B cell (primary cell): ENCODE measurements at places on chromosomes 11 and 22.
A peak's percentile ranks its signal among the peaks of the same experiment; 100 is the strongest.

- DNase-seq: no peak
Observed at GRCh38 chr11:123308077-123308476, 113.0 kb upstream of the CLMP start.

DNA sequence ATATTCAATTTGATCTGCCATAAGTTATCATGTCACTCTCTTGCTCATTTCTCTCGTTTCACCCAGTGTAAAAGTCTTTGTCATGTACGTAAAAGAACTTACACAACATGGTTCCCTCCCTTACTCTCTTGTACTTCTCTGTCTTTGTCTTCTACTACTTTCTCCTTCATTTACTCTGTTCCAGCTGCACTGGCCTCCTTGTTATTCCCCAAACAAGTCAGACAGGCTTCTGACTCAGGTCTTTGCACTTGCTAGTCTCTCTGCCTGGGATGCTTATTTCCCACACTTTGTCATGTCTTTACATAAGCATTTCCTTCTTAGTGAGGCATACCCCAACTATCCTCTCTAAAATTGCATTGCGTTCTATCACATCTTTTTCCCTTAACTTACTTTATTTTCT, 117.3 kb downstream of the CYP2R1 start:
- no peak for DNase-seq

GRCh38 chr11:76656571-76657081, 13.9 kb downstream of the LRRC32 start:
- no peak for DNase-seq

GRCh38 chr22:46373921-46374662, 38.6 kb downstream of the TRMU start:
- peak; percentile 21 for DNase-seq

GRCh38 chr11:8354622-8355415, 91.1 kb upstream of the LMO1 start:
- DNase-seq: peak; percentile 23

GRCh38 chr11:57735619-57736298, 5.5 kb upstream of the SELENOH start:
- no peak for DNase-seq

DNA sequence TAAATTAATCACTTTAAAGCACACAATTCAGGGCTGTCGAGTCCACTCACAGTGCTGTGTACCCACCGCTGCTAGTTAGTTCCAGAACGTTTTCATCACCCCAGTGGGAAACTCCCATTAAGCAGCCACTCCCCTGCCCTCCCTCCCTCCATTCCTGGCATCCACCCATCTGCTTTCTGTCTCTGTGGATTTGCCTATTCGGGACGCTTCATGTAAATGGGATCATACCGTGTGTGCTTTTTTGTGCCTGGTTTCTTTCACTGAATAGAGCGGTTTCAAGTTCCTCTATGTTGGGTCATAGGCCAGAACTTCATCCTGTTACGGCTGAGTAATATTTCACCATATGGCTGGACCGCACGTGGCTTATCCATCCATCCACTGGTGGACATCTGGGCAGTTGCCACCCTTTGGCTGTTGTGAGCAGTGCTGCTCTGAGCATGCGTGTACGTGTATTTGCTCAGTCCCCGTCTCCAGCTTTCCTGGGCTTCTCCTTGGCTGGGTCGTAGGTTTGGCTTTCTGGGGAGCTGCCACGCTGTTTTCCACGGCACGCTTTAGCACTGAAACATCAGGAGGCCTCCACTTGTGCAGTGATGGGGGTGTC, 30.1 kb downstream of the ARHGAP8 start:
- DNase-seq: no peak

DNA sequence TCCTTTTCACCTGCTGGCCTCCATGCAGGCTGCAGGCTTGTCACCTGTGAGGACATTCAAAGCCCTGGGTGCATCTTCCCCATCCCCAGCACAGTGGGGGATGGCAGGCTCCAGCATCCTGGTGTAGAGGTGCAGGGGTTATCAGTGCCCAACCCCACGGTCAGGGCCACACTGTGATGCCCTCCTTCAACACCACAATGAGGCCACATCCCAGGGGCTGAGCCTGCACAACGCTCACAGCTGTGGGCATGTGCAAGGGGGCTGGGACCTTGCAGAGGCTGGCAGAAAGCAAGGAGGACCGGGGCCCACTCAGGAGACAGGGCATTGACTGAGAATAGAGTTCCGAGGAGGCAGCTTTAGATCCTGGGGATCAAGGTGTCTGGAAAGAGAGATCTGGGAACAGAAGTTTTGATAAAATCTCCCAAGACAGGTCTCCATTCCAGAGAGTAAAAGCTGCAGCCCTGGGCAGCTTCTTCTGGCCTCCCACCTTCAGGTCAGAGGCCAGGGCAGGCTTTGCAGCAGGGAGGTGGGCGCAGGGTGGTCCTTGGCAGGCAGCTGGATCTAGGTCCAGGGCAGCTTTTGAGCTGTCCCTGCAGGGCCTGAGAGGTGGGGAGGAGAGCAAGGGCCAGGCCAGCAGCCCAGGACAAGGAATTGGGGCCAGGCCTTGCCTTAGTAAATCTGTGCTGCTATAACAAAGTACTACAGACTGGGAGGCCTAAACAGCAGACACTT, 250.8 kb upstream of the B3GAT1 start:
- DNase-seq: no peak

- DNase-seq: peak; percentile 67
Observed at GRCh38 chr22:31272522-31273446, 19.5 kb downstream of the PIK3IP1 start.

DNA sequence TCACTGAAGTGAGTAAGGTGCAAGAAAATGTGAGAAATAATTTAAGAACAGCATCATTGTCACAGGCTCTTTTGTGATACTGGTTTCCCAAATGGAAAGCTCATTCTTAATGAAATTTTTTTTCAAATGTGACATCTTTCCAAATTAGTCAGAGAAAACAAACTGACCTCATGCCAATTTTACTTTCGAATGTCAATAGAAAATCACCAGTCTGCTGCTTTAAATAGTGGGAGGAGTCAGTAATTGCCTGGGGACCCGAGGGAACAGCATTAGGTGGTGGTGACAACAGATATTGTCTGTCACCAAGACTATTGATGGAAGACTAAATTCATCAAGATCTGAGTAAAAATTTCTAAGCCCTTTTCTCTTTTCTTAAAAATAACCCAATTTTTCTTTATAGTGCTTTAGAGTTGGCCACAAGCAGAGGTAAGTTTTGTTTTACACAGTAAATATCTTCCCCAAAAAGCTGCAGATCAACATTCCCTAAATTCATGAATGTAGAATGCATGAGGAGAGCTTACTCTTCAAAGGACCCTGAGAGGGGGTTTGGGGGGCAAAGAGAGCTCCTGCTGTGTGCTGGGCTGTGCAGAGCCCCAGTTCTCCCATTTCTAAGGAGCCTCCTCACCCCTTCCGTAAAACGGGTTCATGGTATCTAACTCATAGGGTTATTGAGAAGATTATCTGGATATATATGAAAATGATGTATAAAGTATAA, 95.1 kb downstream of the PIWIL4 start:
- no peak for DNase-seq

- DNase-seq: no peak
Observed at GRCh38 chr11:27945348-27945747, 162.6 kb downstream of the KIF18A start.

- peak; percentile 74 for DNase-seq
Observed at GRCh38 chr11:14451825-14452224, 47.8 kb downstream of the COPB1 start.

GRCh38 chr11:128509621-128510389, 77.6 kb downstream of the ETS1 start:
- no peak for DNase-seq

DNA sequence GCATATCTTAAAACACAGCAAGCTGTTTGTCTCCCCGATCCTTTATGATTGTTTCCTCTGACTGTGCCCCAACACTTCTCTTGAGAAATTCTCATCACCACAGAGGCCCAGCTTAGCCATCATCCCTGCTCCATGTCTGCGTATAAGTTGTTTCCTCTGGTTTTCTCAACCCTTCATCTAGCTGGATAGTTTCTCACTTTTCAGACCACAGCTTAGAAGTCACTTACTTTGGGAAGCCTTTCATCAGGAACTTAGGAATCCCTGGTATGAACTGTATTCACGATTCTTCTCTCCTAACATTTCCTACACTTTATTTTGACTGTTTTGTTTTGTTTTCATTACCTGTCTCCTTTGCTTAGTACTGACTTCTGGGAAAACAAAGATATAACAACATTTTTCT, 295.2 kb downstream of the GUCY1A2 start:
- DNase-seq: no peak

DNA sequence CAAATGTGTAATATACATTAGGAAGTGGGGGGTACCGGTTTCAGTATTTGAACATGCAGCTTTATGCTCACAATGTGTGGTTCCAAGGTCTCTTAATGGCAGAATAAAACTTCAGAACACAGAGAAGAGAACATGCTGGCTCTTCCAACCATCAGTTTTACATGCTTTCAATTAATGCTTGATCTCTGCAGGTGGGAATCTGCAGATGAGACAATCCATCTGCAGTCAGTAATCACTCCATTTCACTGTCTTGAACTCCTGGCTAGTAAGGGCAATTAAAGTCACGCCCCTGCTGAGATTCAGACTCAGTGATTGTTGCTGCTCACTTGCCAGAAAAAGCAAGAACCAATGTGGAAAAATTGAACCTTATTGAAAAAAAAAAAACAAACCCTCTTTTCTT, 945.7 kb downstream of the DLG2 start:
- DNase-seq: no peak

GRCh38 chr11:121757480-121758125, 304.8 kb upstream of the SORL1-AS1 start:
- DNase-seq: no peak

- DNase-seq: no peak
Observed at GRCh38 chr11:73100578-73100977, 41.5 kb downstream of the FCHSD2 start.

DNA sequence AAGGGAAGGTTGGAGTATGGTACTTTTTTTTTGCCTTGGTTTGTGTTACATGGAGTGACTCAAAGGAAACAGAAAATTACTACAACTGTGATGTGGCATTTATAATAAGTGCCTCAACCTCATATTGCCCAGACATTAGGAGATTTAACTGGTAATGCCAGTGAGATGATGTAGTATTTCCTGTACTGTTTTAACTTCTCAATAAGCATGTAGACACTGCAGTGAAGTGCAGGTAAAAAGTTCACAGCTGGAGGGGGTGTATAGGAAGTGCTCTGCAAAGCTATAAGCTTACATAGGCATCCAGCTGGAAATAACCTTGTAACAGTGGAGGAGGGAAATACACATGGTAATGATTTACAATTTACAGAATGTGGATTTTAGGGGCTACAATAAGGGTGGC, 138.2 kb upstream of the MTMR2 start:
- no peak for DNase-seq

DNA sequence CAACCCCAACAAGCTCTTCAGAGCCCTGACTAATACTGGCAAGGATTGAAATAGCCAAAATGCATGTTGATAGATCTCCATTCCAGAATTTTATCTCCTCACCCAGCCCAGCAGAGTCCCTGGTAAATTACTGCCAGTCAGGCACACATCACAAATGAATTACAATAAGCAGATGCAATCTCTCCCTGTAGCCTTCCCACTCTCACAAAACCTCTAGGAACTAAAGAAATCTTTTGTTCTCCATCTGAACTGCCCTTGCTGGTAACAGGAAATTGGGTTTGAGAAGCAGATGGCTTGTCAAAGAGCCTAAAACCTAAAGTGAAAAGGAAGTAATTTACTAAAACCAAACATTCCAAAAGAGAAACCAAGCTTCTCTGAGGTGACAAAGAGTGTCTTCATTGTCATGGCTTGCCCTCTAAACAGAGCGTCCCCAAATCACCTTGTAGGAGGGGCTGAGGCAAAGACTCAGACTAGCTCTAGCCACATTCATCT, 59.5 kb downstream of the FAM168A start:
- DNase-seq: no peak

- DNase-seq: no peak
Observed at GRCh38 chr22:44624689-44625420, 77.1 kb upstream of the PRR5 start.

GRCh38 chr11:22432291-22433093, 94.3 kb downstream of the SLC17A6 start:
- DNase-seq: no peak

GRCh38 chr11:28834877-28835276, 726.7 kb downstream of the METTL15 start:
- no peak for DNase-seq

DNA sequence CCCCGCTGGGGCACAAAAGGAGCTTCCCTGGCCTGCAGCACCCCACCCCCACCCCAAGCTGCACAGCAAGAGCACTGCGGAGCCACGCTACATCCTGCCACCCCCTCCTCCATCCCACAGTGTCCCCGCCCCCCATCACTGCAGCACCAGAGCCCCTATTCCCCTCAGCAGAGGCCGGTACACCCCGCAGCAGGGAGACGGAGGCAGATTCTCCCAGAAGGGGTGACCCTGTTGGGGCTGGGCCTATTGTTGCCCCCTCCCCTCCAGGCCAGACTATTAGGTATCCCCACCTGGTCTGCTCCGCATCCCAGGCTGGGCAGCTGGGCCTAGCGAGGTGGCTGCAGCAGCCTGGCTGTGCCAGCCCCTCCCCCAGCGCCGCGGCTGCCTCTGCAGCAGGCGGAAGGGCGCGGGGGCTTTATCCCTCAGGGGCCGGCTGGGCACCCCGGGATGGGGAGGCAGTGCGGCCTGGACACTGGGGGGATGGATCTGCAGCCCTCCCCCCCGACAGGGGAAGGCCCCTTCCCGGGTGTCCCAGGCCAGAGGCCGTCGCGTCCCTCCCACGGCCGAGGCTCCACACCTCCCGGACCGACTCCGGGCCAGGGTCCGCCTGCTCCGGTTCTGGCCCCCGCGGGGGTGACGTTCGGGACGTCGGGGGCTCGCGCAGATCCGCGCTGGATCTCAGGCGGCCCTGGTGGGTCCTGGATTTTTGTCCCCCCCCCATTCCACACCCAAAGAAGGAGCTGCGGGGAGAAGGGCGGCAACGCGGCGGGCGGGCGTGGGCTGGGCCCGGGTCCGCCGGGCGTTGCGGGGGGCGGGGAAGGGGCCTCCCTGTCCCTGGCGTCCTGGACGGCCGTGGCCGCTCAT, 943 bp downstream of the DUSP8 start:
- peak; percentile 51 for DNase-seq
